ENCODE measurements at places on chromosomes 13 and 19. TPM values are rescaled to one million over a fixed set of nuclear protein-coding genes. Genes with fewer than 3 reads are reported as not detected.

FLT1 gene
- 95.3 TPM for total RNA-seq

PPM1N gene
- total RNA-seq, result not detected

SMAD9 gene
- 3.6 TPM for total RNA-seq

PROZ gene
- not detected for total RNA-seq

CEACAM4 gene
- total RNA-seq, result 0.61 TPM

LSM7 gene
- total RNA-seq, result 51.8 TPM

FUT2 gene
- not detected for total RNA-seq

GPC5 gene
- total RNA-seq, result not detected

SIGLEC9 gene
- 1.3 TPM for total RNA-seq

CCDC159 gene
- 22.6 TPM for total RNA-seq

TFPT gene
- 37.1 TPM for total RNA-seq

FOXA3 gene
- total RNA-seq, result not detected

CABP5 gene
- not detected for total RNA-seq

TEX26 gene
- total RNA-seq, result 1.2 TPM

CYP2A13 gene
- total RNA-seq, result not detected

HNRNPA1L2 gene
- total RNA-seq, result 12.9 TPM

FRY gene
- total RNA-seq, result 92.9 TPM

GCDH gene
- 12.6 TPM for total RNA-seq

CYP4F8 gene
- total RNA-seq, result 1.5 TPM

ZSCAN1 gene
- not detected for total RNA-seq

ADGRE3 gene
- not detected for total RNA-seq

PSG5 gene
- total RNA-seq, result not detected

IL27RA gene
- total RNA-seq, result 1.0 TPM

CYP4F12 gene
- total RNA-seq, result 13.5 TPM

LILRA1 gene
- total RNA-seq, result 0.29 TPM

KIR2DL1 gene
- total RNA-seq, result not detected

GPR32 gene
- total RNA-seq, result not detected

ZNF417 gene
- 16.1 TPM for total RNA-seq

IL12RB1 gene
- 6.5 TPM for total RNA-seq

CATSPERD gene
- total RNA-seq, result not detected

RAB4B gene
- 7.4 TPM for total RNA-seq

ACTN4 gene
- 518 TPM for total RNA-seq

ZNF708 gene
- 28.8 TPM for total RNA-seq

Data from uterus (tissue), 4 donors.